ENCODE measurements at places on chromosomes 2 and 18. TPM values are rescaled to one million over a fixed set of nuclear protein-coding genes. Genes with fewer than 3 reads are reported as not detected.

SLC14A1 gene
- 32.8 TPM for total RNA-seq

AQP12B gene
- total RNA-seq: not detected

NOL4 gene
- not detected for total RNA-seq

LDLRAD4 gene
- total RNA-seq: 29.3 TPM

DNA sequence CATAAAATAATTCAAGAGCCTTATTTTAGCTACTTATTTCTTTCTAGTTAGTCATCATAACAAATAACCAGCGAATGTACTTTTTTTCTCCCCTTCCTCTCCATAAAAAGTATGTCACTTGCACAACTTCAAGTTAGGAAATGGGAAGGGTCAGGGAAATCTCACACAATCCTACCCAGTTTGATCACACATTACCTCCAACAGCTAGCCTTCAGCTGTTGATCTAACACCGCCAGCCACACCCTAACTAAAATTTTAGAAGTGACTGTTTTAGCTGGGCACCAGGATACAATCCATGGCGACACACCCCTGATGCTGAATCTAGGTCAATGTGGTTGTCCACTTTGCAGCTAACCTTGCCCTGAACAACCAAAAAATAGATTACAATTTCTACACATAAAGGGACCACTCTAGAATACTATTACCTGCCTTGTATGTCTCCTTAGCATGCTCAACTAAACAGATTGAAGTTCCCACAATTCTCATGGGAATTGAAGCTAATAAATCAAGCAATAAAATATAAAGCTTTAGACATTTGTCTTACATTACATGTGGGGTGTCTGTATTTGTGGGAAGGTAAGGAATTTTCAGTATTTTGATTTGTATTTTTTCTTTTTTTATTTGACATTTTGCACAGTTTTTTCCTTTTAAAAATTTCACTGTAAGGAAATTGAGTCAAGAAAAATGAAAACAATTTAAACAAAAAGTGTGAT is 7.3 kb upstream of the COL3A1 start:
- no peak for DNase-seq

DNA sequence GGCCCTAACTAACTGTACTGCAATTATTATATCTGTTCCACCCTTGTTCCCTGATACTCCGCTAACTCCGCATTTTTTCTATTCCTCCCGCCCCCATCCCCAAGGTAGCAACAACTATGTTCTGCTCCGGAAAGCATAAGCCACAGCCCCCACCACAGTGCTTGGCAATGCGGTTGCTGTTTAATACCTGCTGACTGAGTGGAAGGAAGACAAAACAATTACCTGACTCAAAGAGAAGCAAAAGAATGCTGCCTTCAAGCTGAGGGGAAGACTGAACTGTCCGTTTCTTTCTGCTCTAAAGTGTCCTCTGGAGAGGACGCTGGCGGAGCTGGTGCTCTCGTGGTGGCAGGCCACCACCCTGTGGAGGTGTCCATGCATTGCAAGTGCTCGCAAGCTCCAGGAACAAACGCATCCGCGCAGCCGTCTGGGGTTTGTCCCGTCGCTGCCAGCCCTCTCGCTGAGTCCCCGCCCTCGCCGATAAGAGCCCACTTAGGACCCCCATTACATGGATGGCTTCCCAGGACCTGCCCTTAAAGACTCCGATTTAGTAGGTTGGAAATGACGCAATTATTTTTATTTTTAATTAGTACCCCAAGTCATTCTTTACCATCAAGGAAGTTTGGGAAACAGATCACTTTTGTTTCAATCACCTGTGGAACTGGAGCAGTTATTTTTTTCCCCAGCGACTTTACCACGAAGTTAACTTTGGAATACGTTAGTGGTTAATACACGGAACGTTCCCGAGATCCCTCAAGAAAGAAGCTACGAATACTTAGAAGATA is 1.6 kb upstream of the MYL12A start:
- DNase-seq: peak; percentile 93

- DNase-seq: no peak
Observed at GRCh38 chr2:101190747-101191516, 39.8 kb upstream of the TBC1D8 start.

All from Right ventricle myocardium superior (tissue), 1 donor.